ENCODE measurements at places on chromosomes 6 and 20. TPM values are rescaled to one million over a fixed set of nuclear protein-coding genes. Genes with fewer than 3 reads are reported as not detected.

Gene SLC17A3
- not detected for total RNA-seq

Gene TREML4
- not detected for total RNA-seq

Gene SLC22A1
- 1.6 TPM for total RNA-seq

Gene PRSS16
- 30.1 TPM for total RNA-seq

Gene VSTM2L
- 1.1 TPM for total RNA-seq

Gene TSPO2
- 0.28 TPM for total RNA-seq

Gene ZBTB12
- total RNA-seq, result 0.83 TPM

Gene DST
- 63.9 TPM for total RNA-seq

Gene WFDC2
- total RNA-seq, result 8.7 TPM

Gene SLC35D3
- total RNA-seq, result 0.31 TPM

- H3K36me3 ChIP-seq, result no peaks in the 10 kb centered on the region
- H3K27ac ChIP-seq, result peak overlapping the region; percentile 68
- no peak overlapping the region for H3K4me3 ChIP-seq
- peaks cover 4% of the 10 kb centered on the region for H3K4me1 ChIP-seq
- no peak for DNase-seq
Measured at GRCh38 chr6:11366183-11366933, 133.9 kb upstream of the NEDD9 start.

- H3K4me1 ChIP-seq, result no peaks in the 10 kb centered on the region
- no peak overlapping the region for H3K27ac ChIP-seq
- H3K36me3 ChIP-seq, result no peaks in the 10 kb centered on the region
- no peaks in the 10 kb centered on the region for H3K27me3 ChIP-seq
Measured at GRCh38 chr6:159229651-159230051, 60.5 kb downstream of the FNDC1 start.

GRCh38 chr6:100987556-100987955 is 106.4 kb upstream of the ASCC3 start:
- no peak overlapping the region for H3K4me3 ChIP-seq
- H3K36me3 ChIP-seq, result no peaks in the 10 kb centered on the region
- no peaks in the 10 kb centered on the region for H3K4me1 ChIP-seq

DNA sequence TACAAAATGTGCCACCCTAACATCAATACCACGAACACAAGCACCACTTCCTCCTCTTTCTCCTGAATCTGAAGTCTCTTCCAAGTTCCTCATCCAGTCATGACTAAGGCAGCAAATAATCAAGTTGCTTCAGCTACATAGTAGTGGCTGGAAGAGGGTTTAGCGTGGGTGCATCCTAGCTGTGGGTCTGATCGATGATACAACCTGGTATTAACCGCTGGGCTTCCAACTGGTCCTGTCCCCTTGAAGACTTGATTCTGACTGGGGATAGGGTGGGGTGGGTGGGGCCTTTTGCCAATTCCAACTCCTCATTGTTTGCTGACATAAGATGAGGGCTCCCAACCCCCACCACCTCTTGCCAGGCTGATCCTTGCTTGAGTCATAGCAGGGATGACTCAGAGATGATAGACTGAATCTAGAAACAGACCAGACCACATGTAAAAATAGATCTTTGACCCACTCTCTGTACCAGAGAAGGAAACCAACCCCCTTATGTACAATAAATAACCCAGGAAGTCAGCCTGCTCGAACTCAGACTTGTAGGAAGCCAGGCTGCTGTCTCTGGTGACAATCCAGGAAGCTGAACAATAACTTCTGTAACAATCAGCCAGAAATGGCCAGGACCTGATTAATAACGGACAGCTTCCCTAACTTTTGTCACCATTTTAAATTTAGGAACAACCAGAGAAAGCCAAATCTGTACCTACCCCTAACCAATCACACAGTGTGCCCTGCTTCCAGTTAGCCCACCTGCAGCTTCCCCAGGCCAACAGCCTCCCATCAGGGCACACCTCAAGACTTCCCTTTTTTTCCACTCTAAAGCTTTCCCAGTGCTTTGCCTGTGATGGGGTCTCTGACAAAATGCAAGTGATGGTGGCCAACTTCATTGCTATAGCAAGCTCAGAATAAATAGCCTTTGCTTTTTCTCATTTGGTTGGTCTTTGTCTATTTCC is 68.9 kb upstream of the FAM184A start:
- H3K4me1 ChIP-seq, result peaks cover 7% of the 10 kb centered on the region
- no peak overlapping the region for H3K4me3 ChIP-seq
- peak; percentile 46 for DNase-seq

- no peaks in the 10 kb centered on the region for H3K4me1 ChIP-seq
- no peak overlapping the region for H3K4me3 ChIP-seq
- no peak overlapping the region for H3K27ac ChIP-seq
- no peaks in the 10 kb centered on the region for H3K27me3 ChIP-seq
Measured at GRCh38 chr6:100475554-100476320, 11.0 kb upstream of the SIM1 start.

DNA sequence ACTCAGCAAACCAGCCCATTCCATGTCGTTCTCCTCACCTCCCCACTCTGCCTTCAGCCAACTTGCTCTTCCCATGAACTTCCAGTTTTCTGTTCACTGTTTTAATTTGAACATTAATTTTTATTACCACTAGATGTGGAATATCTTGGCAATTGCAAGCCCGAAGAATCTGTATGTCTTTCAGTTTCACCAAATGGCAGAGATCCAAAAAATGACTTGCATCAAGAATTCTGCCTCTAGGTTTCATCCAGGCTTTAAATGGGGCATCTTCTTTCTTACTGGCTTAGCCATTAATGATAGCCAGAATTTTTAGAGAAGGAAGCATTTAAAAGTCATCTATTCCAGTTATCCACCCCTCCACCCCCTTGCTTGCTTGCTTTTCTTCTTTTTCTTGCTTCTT is 39.0 kb downstream of the CAP2 start:
- no peak overlapping the region for H3K4me3 ChIP-seq
- no peak for DNase-seq
- H3K36me3 ChIP-seq, result no peaks in the 10 kb centered on the region
- no peak overlapping the region for H3K27ac ChIP-seq
- H3K4me1 ChIP-seq, result peaks cover 6% of the 10 kb centered on the region

- H3K4me3 ChIP-seq, result peak overlapping the region; percentile 47
- H3K36me3 ChIP-seq, result no peaks in the 10 kb centered on the region
- peaks cover 11% of the 10 kb centered on the region for H3K4me1 ChIP-seq
Measured at GRCh38 chr6:1605004-1605892, 4.5 kb upstream of the FOXC1 start.

DNA sequence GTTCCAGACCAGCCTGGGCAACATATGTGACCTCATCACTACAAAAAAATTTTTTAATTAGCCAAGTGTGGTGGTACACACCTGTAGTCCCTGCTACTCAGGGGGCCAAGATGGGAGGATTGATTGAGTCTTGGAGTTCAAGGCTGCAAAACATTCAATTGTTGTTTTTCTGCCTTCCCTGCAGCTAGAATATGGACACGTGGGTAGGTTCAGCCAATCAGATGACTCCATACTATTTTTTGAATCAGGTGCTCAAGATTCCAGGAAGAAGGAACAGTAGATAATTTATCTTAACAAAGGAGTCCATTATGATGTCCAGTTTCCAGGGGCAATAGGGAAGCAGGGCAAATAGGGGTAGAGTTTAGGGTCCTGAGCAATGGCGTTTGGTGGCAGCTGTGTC is 2.4 kb upstream of the DEFB119 start:
- no peaks in the 10 kb centered on the region for H3K36me3 ChIP-seq
- H3K27me3 ChIP-seq, result no peaks in the 10 kb centered on the region
- H3K4me3 ChIP-seq, result no peak overlapping the region
- DNase-seq, result no peak

DNA sequence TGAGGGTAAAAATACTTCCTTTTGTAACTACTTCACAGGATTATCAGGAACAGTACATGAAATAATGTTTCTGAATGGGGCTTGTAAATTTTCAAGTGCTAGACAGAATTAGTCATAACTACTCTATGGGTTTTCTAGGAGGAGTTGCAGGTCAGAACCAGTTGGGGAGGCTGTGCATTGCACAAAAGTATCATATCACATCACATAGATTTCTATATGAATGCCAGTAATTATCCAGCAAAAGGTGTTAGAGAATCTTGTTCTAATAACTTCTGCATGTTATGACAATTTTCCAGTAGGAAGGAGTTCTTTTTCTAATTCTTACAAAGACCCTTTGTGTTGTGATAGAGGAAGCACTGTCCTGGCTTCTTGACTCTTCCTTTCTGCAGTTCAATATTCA is 551.6 kb downstream of the COL12A1 start:
- H3K4me1 ChIP-seq, result no peaks in the 10 kb centered on the region
- H3K4me3 ChIP-seq, result no peak overlapping the region
- no peaks in the 10 kb centered on the region for H3K27me3 ChIP-seq
- DNase-seq, result no peak
- H3K36me3 ChIP-seq, result no peaks in the 10 kb centered on the region

- no peak overlapping the region for H3K27ac ChIP-seq
- no peak overlapping the region for H3K4me3 ChIP-seq
- no peaks in the 10 kb centered on the region for H3K27me3 ChIP-seq
- no peak for DNase-seq
- H3K4me1 ChIP-seq, result peaks cover 4% of the 10 kb centered on the region
Measured at GRCh38 chr20:32189123-32189410, 18.5 kb downstream of the PLAGL2 start.

GRCh38 chr6:122726649-122727048 is 52.9 kb upstream of the FABP7 start:
- H3K4me1 ChIP-seq, result no peaks in the 10 kb centered on the region
- no peaks in the 10 kb centered on the region for H3K27me3 ChIP-seq
- no peak overlapping the region for H3K4me3 ChIP-seq
- no peaks in the 10 kb centered on the region for H3K36me3 ChIP-seq
- no peak overlapping the region for H3K27ac ChIP-seq

DNA sequence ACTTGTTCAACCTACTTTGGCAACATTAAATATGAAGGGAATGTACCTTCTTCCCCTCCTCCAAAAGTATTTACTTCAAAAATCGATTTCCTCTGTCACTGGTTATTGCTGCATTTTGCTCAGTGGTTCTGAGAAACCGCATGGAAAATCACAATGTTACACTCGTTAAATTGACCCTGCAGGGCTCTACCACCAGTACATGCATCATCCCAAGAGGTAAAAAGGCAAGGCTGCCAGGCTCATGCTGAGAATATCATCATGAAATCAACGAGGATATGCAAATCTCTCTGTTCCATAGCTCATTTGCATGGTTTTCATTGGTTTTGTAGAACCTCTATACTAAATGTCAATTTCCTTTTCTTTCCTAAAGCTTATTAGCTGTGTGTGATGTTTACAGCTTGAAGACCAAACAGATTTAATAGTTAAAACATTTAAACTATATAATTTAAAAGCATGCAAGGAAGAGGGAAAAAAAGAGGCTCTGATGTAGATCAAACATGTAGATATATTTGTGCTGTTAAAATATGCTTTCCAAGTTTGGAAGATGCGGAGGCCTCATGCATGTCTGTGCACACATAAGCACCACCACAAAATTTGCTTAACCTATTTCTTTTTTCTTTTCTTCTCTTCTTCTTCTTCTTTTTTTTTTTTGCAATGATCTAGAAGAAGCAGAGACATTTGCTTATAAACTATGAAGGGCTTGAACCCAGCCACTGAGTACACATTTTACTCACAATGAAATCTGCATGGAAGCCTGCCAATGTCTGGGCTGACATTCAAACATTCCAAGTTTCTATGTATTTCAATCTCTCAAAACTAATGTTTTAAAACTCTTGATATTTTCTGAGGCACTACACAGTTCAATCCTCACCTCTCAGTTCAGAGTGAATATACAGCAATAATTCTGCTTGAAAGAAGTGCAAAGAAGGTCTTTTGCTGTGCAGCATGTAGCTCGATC is 194.0 kb downstream of the GMPR start:
- peaks cover 6% of the 10 kb centered on the region for H3K4me1 ChIP-seq
- no peak overlapping the region for H3K27ac ChIP-seq
- no peak overlapping the region for H3K4me3 ChIP-seq
- peak; percentile 39 for DNase-seq

- no peaks in the 10 kb centered on the region for H3K27me3 ChIP-seq
- H3K27ac ChIP-seq, result no peak overlapping the region
- DNase-seq, result no peak
- no peaks in the 10 kb centered on the region for H3K36me3 ChIP-seq
Measured at GRCh38 chr6:105398859-105399258, 4.0 kb downstream of the PREP start.

GRCh38 chr20:14959506-14960475 is 622.4 kb upstream of the FLRT3 start:
- no peak overlapping the region for H3K4me3 ChIP-seq
- no peaks in the 10 kb centered on the region for H3K4me1 ChIP-seq
- no peaks in the 10 kb centered on the region for H3K36me3 ChIP-seq
- no peaks in the 10 kb centered on the region for H3K27me3 ChIP-seq
- DNase-seq, result no peak

DNA sequence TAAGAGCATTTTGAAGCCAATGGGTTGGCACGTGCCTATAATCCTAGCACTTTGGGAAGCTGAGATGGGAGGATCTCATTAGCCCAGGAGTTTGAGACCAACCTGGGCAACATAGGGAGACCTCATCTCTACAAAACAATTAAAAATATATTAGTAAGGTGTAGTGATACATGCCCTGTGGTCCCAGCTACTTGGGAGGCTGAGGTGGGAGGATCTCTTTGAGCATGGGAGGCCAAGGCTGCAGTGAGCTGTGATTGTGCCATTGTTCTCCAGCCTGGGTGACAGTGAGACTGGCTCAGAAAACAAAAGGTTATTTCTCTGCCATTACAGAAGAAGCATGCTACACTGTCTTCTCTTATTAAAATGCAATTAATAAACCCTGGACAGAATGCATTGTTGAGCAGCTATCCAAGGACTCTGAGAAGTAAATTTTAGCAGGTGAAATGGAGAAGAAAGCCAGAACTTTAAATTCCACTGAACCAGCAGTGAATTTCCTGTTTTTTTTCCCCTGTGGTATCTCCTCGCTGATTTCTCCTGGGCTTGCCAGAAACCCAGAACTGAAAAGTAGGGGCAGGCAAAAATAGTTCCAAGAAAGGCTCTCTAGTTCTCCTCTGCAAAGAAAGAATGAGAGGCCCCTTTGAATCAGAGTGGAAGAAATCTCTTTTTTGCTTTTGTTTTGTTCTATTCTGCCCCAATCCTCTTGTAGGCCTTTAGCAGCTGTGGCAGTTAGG is 8.4 kb downstream of the AMD1 start:
- DNase-seq, result no peak
- H3K4me3 ChIP-seq, result no peak overlapping the region
- H3K27me3 ChIP-seq, result no peaks in the 10 kb centered on the region
- peaks cover 39% of the 10 kb centered on the region for H3K4me1 ChIP-seq

GRCh38 chr20:53929974-53930650 is 140.3 kb downstream of the BCAS1 start:
- no peak overlapping the region for H3K4me3 ChIP-seq
- no peak overlapping the region for H3K27ac ChIP-seq
- H3K27me3 ChIP-seq, result no peaks in the 10 kb centered on the region
- no peaks in the 10 kb centered on the region for H3K4me1 ChIP-seq

DNA sequence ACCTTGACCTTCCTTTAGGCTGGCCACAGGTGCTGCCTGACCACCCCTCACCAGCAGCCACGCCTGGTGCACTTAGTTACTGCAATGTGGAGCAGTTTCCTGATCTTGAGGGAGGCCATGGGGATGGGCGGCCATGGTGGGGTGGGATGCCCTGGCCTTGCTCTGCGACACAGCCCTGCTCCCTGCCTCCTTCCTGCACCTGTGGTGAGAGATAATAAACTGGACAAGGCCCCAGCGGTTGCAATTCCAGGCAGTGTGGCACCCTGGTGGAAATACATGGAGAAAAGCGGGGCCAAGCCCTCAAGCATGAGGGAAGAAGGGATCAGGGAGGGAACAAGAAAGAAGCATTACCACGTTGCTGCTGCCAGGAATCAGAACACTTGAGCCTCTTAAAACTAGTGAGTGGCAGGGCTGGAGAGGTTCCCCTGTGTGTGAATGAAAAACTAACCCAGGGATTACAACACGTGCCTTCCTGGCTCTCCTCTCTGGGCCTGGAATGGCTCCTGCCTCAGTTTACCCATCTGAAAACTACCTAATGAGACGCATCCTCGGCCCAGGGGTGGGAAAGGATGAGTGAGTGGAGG is 213.2 kb downstream of the LY86 start:
- no peak for DNase-seq
- no peak overlapping the region for H3K4me3 ChIP-seq
- no peaks in the 10 kb centered on the region for H3K4me1 ChIP-seq

GRCh38 chr20:23856736-23857135 is 22.8 kb downstream of the CST5 start:
- H3K27me3 ChIP-seq, result no peaks in the 10 kb centered on the region
- no peaks in the 10 kb centered on the region for H3K4me1 ChIP-seq

Measured in pancreas (tissue), 10 donors.